Foreskin fibroblast (primary cell): ENCODE measurements at places on chromosomes 5 and 9.

- no peak for DNase-seq
Observed at GRCh38 chr9:34408173-34408572, 31.5 kb upstream of the MYORG start.

GRCh38 chr5:176890455-176891330 is 8.5 kb downstream of the HK3 start:
- no peak for DNase-seq

DNA sequence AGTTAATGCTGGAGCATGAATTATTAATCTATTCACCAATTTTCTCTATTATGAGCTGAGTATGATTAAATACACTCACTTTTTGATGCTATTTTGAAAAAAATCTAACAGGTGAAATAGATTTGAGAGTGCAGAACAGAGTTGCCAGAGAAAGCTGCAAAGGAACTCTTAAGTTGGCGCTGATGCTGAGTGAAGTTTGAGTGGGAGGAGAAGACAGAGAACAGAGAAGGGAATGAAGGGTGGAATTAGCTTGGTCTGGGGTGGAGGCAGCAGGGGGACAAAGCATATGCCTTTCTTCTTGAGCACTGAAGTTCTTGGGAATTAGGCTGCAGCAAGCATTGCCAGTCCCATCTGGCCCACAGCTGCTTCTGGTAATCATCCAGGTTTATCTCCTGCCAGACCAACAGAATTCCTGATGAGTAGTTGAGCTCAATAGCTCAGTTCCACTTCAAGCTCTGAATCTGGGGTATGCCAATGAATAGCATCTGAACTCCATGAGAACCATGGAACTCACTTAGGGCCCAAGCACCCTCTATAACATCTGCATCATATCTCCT is 290.1 kb downstream of the HINT1 start:
- DNase-seq: peak; percentile 50

DNA sequence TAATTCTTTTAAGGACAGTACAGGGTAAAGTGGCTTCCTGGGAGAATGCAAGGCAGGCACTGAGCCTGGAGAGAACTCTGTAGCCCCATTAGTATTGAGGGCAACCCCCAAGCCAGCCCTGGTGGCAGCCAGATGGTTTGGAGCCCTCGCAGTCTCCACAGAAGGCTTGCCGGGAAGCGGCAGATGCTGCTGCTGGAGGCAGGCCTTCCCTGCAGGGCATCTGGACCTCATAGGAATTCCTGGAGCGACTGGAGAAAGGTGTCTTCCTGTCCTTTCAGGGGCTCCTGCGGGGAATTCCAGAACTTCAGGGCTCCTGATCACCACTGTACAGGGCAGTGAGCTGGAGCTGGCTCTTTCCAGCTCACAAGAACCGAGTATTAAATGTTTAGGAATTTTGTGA is 167.5 kb downstream of the INSYN2B start:
- peak; percentile 63 for DNase-seq

- DNase-seq: no peak
Observed at GRCh38 chr5:2023196-2023595, 140.5 kb upstream of the IRX4 start.

GRCh38 chr5:75612901-75613300 is 1.6 kb downstream of the ANKDD1B start:
- DNase-seq: no peak

- no peak for DNase-seq
Observed at GRCh38 chr5:149328177-149328576, 17.1 kb upstream of the GRPEL2 start.

DNA sequence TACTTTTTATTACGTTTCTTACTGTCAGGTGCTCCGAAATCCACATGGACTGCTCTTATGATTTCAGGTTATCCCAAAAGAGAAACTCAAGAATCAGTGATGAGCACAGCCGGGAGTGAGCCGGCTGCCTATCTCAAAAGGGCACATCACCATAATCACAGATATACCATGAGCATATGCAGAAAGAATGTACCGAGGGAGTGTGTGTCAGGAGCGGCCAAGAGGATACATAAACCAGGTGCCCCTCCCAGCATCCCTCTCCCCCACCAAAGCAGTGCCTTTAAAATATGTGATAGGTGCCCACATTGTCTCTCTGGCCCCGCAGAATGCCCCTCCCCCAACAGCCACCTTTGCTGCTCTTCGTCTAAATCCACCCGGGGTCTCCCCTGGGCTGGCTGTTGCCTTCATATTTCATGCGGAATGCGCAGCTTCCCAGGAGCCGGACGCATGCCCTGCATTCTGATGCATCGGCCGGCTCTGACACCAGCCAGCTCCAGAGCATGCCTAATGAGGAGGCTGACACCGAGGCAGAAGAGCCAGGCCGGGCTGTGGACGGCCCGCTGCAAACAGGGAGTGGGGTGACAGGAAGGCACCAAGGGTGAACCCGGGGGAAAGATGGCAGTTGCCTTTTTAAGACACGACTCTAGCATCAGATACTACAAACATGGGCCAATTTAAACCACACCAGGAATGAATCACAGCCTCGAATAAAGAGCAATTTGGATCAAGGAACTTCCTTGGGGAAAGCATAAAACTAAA is 652.3 kb downstream of the BNC2 start:
- DNase-seq: no peak

- peak; percentile 62 for DNase-seq
Observed at GRCh38 chr5:157371655-157372471, 88.2 kb upstream of the NIPAL4 start.

GRCh38 chr5:98770209-98770910 is 3.1 kb upstream of the RGMB start:
- DNase-seq: peak; percentile 79

- peak; percentile 84 for DNase-seq
Observed at GRCh38 chr9:108296056-108296455, 559.7 kb downstream of the ACTL7B start.

GRCh38 chr5:115541611-115542010 is 3.0 kb downstream of the FEM1C start:
- DNase-seq: no peak

DNA sequence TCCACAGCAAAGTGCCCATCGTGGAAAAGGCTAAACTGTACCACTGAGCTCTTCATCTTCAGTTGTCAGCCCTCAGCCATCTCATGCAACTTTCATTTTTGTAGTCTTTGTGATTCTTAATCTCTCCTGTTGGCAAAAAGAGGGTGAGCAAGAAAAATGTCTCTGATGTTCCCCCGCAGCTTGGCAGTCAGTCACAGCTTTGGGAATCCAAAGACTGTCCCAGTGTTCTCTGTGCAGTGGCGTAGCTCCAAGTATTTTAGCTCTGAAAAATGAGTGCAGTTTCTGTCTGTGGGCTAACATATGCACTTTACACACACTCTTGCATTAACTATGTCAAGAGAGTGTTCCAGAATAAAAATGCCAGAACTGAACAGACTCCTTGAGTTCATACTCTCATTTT is 372.2 kb downstream of the TMEM232 start:
- no peak for DNase-seq

DNA sequence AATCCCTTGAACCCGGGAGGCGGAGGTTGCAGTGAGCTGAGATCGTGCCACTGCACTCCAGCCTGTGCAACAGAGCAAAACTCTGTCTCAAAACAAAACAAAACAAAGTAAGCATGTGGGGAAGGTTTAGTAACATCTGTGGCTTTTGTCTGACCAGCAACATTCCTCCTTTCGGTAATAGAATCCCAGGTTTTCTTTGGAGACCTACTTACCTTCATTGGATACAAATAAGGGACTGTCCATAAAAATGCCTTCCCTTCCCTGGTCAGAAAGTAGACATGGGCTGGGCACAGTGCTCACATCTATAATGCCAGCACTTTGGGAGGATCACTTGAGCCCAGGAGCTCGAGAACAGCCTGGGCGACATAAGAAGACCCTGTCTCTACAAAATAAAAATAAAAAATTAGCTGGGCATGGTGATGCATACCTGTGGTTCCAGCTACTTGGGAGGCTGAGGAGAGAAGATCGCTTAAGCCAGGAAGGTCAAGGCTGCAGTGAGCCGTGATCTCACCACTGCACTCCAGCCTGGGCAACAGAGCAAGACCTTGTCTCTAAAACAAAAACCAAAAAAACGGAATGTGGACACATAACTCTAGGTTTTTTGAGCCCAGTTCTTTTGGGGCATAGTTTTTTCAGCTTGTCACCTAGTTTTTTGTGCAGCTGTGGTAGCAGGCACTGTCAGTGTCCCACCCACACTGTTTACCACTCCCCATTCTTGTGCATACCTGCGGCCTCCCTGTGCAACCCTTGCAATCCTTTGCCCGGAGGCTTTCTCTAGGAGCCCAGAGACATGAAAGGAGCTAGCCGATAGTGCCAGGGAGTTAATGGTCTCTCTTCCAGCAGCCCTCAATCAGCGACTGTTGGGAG is 9.0 kb upstream of the SPINK4 start:
- no peak for DNase-seq

DNA sequence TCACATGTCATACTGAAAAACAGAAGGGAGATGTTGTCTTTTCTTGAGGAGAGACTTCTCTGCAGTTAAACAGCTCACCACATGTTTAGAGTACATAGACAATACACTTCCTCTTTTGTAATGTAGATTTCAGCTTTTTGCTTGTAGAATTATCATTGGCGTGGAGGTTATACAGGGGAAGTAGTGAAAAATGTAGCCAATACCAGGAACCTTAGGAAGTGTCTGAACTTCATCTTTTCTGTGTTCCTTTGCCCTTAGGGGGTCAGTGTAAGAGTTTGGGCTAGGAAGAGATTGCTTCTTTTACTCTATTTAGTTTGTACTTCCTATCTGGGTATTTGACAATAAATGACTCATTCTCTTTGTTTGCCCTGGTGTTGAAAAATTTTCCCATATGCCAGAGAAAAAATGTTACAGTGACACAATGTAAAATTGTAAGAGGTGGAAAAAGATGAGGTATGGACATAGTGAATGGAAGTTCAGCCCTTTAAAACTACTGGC is 21.0 kb upstream of the CDKN2B start:
- peak; percentile 68 for DNase-seq

- no peak for DNase-seq
Observed at GRCh38 chr5:139459451-139459934, 3.0 kb downstream of the ECSCR start.

DNA sequence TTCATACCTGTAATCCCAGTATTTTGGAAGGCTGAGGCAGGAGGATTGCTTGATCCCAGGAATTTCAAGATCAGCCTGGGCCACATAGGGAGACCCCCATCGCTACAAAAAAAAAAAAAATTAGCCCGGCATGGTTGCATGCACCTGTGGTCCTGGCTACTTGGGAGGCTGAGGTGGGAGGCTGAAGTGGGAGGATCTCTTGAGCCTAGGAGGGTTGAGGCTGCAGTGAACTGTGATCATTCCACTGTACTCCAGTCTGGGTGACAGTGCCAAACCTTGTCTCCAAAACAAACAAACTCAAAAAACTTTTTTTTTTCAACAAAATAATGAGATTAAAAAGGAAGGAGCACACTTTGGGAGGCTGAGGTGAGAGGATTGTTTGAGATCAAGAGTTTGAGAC is 14.2 kb downstream of the KIAA1958 start:
- no peak for DNase-seq

- peak; percentile 88 for DNase-seq
Observed at GRCh38 chr5:38500573-38501260, 55.7 kb downstream of the LIFR start.

GRCh38 chr9:36748322-36748899 is 175.7 kb downstream of the MELK start:
- DNase-seq: peak; percentile 76

- no peak for DNase-seq
Observed at GRCh38 chr9:70553707-70554673, 139.5 kb upstream of the KLF9 start.

- no peak for DNase-seq
Observed at GRCh38 chr5:35232124-35232523, 1.8 kb upstream of the PRLR start.

DNA sequence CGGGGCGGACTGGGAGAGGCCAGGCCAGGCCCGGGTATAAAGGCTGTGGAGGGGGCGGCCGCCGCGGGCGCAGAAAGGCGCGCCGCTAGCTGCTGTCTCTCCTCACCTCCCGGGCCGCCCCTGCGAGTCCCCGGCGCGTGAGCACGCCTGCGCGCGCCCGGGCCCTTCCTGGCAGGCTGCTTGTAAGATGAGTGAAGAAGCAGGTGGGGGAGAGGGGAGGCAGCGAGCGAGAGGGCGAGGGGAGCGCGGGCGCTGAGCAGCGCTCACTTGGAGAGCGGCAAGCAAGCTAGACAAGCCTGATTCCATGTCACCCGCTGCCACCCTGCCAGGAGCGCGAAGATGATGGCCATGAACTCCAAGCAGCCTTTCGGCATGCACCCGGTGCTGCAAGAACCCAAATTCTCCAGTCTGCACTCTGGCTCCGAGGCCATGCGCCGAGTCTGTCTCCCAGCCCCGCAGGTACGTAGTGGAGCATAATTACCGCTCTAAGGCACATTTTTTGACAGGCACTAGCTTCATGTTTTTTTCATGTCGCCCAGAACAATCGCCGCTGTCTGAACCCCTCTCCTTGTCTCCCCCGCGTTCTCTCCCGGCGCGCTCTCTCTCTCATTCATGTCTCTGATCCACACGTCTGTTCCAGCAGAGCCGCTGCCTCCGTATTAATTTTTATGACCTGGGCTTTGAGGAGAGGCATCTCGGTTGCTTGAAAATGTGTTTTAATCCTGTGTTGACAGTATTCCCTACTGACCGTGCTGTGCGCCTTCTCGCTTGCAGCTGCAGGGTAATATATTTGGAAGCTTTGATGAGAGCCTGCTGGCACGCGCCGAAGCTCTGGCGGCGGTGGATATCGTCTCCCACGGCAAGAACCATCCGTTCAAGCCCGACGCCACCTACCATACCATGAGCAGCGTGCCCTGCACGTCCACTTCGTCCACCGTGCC is at the start of gene POU4F3:
Gene POU4F3 (plus strand): TSS at position 66 of the 941 bp plus-strand sequence. CDS start 274 bp downstream, at position 340.
- no peak for DNase-seq
